ENCODE measurements at places on chromosomes 13 and 19.

DNA sequence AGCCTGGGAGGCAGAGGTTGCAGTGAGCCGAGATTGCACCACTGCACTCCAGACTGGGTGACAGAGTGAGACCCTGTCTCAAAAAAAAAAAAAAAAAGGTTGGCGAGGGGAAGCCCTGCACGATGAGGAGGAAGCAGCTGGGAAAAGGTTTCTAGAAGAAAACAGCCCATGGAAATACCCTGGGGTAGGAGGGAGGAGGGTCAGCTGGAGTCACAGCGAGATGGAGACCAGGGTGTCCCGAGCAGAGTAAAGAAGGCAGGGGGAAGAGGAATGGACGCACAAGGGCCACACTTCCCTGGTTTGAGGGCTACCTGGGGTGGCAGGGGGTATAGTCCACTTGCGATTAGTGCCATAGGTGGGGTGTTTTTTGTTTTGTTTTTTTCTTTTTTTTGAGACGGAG is 6.4 kb downstream of the KANK3 start:
- no peak for DNase-seq

DNA sequence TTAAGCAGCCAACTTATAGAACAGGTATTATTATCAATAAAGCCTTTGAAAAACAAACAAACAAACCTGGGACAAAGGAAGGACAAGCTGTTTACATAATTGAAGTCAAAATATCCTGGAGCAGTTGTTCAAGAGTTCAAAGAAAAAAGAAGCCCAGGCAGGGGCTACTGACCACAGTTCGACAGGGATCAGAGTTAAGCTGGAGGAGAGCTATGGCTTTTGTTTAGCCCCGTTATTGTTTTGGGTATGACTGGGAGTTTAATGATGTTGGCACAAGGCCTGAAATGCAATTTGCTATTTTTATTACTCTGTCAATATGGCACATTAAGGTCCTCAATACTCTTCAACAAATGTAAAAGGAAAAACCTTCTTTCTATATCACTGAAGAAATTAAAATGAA is 624.4 kb upstream of the KLHL1 start:
- DNase-seq, result no peak

DNA sequence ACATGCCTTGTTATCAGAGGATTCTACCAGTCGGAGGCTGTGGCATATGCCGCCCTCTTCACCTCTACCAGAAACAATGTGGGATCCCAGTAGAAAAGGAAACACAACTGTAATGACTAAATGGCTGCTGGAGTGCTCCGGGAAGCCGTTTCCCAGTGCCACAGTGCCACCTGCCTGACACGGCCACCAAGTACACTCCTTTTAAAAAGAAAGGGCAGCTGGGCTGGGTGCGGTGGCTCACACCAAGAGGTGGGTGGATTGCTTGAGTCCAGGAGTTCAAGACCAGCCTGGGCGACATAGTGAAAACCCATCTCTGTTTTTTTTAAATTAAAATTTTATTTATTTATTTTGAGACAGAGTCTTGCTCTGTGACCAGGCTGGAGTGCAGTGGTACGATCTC is 67.3 kb downstream of the TRPM4 start:
- DNase-seq, result no peak

- no peak for DNase-seq
Observed at GRCh38 chr13:110062077-110062776, 244.7 kb downstream of the COL4A1 start.

- no peak for DNase-seq
Observed at GRCh38 chr13:84211048-84211447, 328.8 kb upstream of the SLITRK1 start.

- no peak for DNase-seq
Observed at GRCh38 chr13:92103689-92104153, 705.3 kb downstream of the GPC5 start.

GRCh38 chr19:48295458-48295857 is 25.6 kb downstream of the ZNF114 start:
- DNase-seq, result no peak

GRCh38 chr19:23855676-23856075 is 59.0 kb upstream of the ZNF726 start:
- no peak for DNase-seq
